ENCODE measurements at places on chromosomes 13 and 19. TPM values are rescaled to one million over a fixed set of nuclear protein-coding genes. Genes with fewer than 3 reads are reported as not detected.

The DMRTC2 gene
- total RNA-seq, result not detected

The RFPL4A gene
- not detected for total RNA-seq

The TUBA3C gene
- total RNA-seq, result not detected

The CHST8 gene
- total RNA-seq, result not detected

The AZU1 gene
- total RNA-seq, result 1.3 TPM

The RNF113B gene
- not detected for total RNA-seq

The SYT3 gene
- not detected for total RNA-seq

The PTGER1 gene
- not detected for total RNA-seq
